Activated naive CD8-positive, alpha-beta T cell treated with anti-CD3 and anti-CD28 coated beads, Interleukin-2, amount 50 U/mL, for 24 hours (primary cell): ENCODE measurements at places on chromosomes 13 and 19.
A peak's percentile ranks its signal among the peaks of the same experiment; 100 is the strongest.

GRCh38 chr19:51098365-51099046 lies 9.7 kb downstream of the CTU1 start:
- DNase-seq = no peak

- DNase-seq = no peak
Measured at GRCh38 chr13:27076421-27076820, 95.2 kb downstream of the USP12 start.

DNA sequence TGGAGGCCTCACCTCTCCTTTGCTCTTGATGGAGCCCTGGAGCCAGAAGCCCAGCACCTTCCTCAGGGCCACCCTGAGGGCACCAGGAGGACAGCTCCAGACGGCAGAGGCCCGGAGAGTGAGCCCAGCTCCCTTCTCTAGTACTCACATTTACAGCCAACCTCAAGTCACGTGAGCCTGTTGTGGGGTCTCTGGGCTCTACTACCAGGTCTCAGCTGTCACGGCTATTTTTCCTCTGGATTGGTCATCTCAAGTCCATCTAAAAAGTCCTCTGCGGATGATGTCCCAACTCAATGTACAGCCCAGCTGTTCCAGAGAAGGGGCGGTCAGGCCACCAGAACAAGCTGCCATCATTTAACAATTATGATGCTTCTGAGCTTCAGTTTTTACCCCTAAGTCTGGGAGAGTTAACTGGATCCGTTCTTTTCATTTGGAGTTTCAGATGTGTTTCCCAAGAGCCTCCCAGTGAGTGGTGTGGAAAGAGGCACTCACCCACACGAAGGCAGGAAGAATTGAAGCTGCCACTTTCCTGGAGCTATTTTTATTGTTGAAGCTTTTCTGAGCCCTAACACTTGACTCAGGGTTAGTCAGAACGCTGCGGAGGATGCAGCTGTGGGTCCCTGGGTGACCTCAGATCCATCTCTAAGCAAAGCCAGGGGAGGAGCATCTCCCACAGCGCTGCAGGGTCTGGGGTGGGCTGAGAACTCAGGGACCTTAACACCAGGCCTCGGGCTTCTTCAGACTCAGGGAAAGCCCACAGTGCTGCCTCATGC lies 143.5 kb upstream of the UBL3 start:
- DNase-seq = no peak

- no peak for DNase-seq
Measured at GRCh38 chr19:15248106-15248505, 15.9 kb upstream of the EPHX3 start.

GRCh38 chr13:27967736-27968315 lies 1.3 kb downstream of the CDX2 start:
- DNase-seq = no peak

GRCh38 chr13:45615501-45616101 lies at the start of gene ERICH6B:
Gene ERICH6B, minus strand, starts transcription at chr13:45615739. Its CDS starts 18,734 bp downstream, at chr13:45597005.
- peak; percentile 7 for DNase-seq

GRCh38 chr13:26910754-26911465 lies 150.3 kb upstream of the GPR12 start:
- DNase-seq = no peak

- no peak for DNase-seq
Measured at GRCh38 chr13:44305917-44306370, 67.7 kb upstream of the SERP2 start.

GRCh38 chr19:20422216-20423205 lies 143.1 kb downstream of the ZNF737 start:
- no peak for DNase-seq

GRCh38 chr13:23671897-23672296 lies 101.7 kb downstream of the TNFRSF19 start:
- DNase-seq = no peak

DNA sequence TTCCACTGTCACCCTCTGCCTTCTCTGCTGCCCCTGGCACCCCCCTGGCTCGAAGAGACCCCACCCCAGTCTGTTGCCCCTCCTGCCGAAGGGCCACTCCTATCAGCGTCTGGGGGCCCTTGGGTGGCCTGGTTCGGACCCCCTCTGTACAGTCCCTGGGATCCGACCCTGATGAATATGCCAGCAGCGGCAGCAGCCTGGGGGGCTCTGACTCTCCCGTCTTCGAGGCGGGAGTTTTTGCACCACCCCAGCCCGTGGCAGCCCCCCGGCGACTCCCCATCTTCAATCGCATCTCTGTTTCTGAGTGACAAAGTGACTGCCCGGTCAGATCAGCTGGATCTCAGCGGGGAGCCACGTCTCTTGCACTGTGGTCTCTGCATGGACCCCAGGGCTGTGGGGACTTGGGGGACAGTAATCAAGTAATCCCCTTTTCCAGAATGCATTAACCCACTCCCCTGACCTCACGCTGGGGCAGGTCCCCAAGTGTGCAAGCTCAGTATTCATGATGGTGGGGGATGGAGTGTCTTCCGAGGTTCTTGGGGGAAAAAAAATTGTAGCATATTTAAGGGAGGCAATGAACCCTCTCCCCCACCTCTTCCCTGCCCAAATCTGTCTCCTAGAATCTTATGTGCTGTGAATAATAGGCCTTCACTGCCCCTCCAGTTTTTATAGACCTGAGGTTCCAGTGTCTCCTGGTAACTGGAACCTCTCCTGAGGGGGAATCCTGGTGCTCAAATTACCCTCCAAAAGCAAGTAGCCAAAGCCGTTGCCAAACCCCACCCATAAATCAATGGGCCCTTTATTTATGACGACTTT lies 2.0 kb downstream of the ZFP36 start:
- DNase-seq = no peak

GRCh38 chr19:50722201-50723013 lies 757 bp upstream of the CLEC11A start:
- no peak for DNase-seq

GRCh38 chr19:52938761-52939160 lies 15.5 kb upstream of the ZNF888 start:
- no peak for DNase-seq

GRCh38 chr13:92781965-92782690 lies 444.5 kb upstream of the GPC6 start:
- DNase-seq = no peak

- no peak for DNase-seq
Measured at GRCh38 chr13:33069365-33069764, 53.1 kb downstream of the KL start.

GRCh38 chr19:16477311-16477710 lies 5.5 kb upstream of the EPS15L1 start:
- no peak for DNase-seq

DNA sequence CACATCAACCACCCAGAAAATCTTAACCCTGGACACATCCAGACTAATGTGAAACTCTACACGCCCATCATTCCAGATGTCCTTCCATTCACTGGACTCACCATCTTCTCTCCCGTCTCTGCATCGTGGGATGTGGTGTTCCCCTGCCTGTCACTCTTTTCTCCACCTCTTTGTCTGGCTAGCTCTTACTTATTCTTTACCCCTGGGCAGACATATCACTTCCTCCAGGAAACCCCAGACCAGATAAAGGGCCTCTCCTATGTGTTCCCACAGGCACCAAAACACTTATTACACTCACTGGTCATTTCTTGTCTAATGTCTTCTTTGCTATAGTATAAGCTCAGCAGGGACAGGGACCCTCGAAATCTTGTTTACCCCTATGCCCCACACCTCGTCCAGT lies 109.3 kb upstream of the IPO5 start:
- DNase-seq = no peak

- DNase-seq = no peak
Measured at GRCh38 chr13:45826731-45827130, 24.8 kb downstream of the SIAH3 start.

DNA sequence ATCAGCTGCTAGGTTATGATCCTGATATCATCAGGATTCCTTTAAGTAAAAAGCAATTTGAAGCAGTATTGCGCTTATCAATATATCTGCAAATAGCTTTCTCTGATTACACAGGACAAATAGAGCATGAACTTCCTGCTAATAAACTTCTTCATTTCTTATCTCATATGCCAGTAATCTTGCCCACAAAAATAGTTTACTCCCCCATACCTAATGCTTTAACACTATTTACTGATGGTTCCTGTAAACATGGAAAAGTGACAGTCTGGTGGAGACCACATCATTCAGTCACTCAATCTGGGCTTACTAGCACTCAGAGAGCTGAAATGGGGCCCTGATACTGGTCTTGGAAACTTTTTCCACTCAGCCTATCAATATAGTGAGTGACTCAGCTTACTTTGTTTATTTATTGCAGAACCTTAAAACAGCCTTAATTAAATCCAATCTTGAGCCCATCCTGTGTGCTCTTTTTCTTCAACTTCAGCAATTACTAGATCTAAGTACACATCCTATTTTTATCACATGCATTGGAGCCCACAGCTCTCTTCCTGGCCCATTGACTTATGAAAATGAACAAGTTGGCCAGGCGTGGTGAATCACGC lies 1464.3 kb downstream of the UQCRFS1 start:
- no peak for DNase-seq

DNA sequence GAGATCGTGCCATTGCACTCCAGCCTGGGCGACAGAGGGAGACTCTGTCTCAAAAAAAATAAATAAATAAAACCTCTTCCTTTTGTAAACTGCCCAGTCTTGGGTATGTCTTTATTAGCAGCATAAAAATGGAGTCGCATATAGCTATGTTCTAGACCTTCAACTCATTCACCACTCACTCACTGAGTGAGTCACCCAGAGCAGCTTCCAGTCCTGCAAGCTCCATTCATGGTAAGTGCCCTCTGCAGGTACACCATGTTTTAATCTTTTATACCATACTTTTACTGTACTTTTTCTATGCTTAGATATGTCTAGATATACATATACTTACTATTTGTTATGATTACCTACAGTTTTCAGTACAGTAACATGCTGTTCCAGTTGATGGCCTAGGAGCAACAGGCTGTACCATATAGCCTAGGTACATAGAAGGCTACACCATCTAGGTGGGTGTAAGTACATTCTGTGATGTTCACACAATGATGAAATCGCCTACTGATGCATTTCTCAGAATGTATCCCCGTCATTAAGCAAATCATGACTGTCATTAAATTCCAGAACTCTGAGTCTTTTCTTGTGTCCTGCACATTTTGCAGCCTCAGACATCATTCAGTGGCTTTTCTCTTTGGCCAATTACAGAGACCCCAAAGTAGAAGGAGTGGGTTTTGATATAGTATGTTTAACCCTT lies 13.7 kb upstream of the FARP1 start:
- DNase-seq = no peak

- DNase-seq = no peak
Measured at GRCh38 chr13:38821770-38822551, 135.1 kb downstream of the FREM2 start.

DNA sequence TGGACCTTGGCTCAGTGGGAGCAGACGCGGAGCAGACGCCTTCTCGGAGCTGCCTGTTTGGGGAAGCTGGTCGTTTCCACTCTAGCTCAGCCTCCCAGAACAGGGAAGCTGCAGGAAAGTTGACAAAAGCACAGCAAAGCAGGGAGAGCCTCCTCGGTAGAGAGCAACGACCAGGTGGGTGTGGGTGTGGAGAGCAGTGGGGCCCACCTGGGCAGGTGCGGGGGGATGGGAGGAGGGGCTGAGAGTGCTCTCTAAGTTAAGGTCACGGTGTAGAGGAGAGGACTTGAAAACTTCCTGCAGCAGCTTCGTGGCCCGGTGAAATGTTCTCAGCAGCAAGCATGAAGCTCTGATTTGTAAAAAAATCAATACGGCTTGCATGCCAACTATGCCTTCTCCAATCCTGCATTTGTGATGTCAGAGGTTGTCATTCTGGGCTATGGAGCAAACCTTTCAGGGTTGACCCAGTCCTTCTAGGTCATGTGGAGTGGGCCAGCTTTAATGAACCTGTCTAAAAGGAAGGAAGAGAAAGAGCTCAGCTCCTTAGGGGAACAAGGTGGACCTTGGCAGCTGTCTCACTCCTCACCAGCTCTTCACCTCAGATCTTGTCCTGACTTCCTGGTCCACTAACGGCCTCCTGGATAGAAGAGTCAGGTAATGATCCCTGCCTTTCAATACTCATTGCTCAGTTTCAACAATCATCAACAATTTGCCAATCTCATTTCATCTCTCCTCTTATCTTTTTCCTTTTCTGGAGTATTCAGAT lies 85.8 kb upstream of the UBL3 start:
- peak; percentile 14 for DNase-seq

DNA sequence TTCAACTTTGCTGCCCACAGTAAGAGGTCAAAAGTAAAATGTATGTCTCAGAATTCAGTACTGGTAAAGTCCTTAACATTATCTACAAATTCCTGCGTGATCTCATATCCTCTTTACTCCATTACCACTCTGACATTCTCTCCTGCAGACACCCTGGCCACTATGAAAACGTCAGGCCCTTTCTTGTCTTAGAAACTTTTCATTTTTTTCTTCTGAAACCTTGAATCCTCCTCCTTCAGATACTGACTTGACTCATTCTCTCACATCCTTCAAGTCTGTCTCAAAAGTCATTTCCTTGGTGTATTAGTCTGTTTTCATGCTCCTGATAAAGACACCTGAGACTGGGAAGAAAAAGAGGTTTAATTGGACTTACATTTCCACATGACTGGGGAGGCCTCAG lies 262.3 kb downstream of the POU4F1 start:
- no peak for DNase-seq

DNA sequence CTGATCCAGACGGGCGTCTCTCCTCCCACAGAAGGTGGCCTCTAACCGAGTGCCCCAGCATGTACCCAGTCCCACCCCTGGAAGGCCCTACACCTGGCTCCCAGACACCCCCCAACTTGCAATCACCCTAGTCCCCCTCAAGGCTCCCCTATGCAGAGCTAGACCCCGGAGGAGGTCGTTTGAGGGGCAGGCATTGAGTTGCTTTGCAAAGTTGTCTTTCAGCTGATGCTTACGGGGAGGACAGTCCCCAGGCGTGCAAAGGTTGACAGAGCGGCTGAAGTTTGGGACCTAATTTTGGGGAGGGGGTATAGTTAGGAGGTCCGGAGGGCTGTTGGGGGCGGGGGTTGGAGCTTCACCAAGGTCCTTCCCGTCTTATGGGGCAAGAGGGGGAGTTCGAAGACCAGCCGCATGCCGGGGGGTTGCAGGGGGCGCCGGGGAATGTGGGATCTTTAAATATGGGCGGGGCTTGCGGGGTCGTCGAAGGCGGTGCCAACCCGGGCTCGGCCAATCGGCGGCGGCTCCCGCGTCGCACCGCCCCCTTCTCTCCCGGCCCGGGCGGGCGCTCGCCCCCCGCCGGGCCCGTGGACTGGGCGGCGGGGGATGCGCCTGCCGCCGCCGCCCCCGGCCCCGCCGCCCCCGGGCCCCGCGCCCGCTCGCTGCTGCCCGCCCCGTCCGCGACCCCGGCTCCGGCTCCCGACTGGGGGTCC lies at the start of gene KCNN1:
Gene KCNN1 (plus strand): TSS at position 558 of the 707 bp plus-strand sequence. CDS start 6,782 bp downstream, outside the sequence.
- no peak for DNase-seq

GRCh38 chr13:39810091-39810877 lies 154.8 kb downstream of the COG6 start:
- no peak for DNase-seq

- DNase-seq = peak; percentile 63
Measured at GRCh38 chr19:49546825-49547565, 19.2 kb downstream of the RCN3 start.
